Natural killer cell treated with Interleukin-12 subunit alpha and Interleukin-12 subunit beta and Interleukin-15 and Interleukin-18, amount 100 ng/mL, for 72 hours (primary cell): ENCODE measurements at places on chromosomes 7 and 10.

- peak overlapping the region; percentile 91 for H3K27ac ChIP-seq
- H3K4me1 ChIP-seq = peaks cover 88% of the 10 kb centered on the region
- no peaks in the 10 kb centered on the region for H3K27me3 ChIP-seq
- no peak for DNase-seq
Observed at GRCh38 chr7:158816995-158817394, 12.3 kb downstream of the ESYT2 start.

DNA sequence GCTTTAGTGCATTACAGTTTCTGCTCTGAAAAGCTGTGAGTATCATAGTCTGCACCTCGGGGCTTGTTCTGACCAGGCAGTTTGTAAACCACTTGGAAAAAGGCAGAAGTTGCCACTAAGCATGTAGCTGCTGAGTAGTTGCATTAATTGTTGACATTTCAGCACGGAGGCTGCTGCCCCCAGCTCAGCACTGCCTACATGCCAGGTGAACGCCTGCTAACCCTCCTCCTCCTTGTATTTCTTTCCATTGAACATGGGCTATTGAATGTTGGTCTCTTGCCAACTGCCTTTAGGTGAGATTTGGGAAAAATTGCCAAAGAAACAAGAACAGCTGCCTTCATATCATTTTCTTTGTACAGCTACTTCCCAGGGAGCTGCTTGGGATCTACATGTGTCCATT lies 164.2 kb downstream of the RAPGEF5 start:
- H3K27ac ChIP-seq = no peak overlapping the region
- no peaks in the 10 kb centered on the region for H3K36me3 ChIP-seq
- H3K27me3 ChIP-seq = peaks cover 2% of the 10 kb centered on the region
- H3K4me1 ChIP-seq = no peaks in the 10 kb centered on the region
- no peak for DNase-seq
- no peak overlapping the region for H3K4me3 ChIP-seq

- no peaks in the 10 kb centered on the region for H3K36me3 ChIP-seq
- no peak overlapping the region for H3K27ac ChIP-seq
- DNase-seq = no peak
- no peak overlapping the region for H3K4me3 ChIP-seq
- H3K27me3 ChIP-seq = peaks cover 7% of the 10 kb centered on the region
Observed at GRCh38 chr7:1513657-1514095, 9.5 kb upstream of the INTS1 start.

GRCh38 chr10:10831085-10831484 lies 186.6 kb upstream of the CELF2 start:
- H3K36me3 ChIP-seq = no peaks in the 10 kb centered on the region
- H3K27me3 ChIP-seq = peaks cover 30% of the 10 kb centered on the region
- no peaks in the 10 kb centered on the region for H3K4me1 ChIP-seq
- H3K4me3 ChIP-seq = no peak overlapping the region
- no peak overlapping the region for H3K27ac ChIP-seq

DNA sequence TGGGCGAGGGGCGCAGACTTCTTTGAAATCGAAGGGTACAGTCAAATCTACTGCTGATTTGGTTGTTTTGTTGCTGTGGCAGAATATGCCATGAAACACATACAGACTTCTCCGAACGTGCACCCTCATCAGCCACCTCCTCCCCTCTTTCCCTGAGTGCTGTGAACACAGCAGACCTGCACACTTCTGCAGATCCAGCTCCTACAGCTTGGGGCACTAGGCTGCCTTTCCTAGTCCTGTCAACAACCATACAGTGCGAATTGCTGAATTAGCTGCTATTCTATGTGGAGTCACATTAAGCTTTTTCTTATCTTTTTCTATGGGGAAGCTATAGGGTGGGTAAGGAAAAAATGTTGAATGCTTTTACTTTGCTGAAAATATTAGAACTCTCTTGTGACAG lies 57.5 kb downstream of the COL17A1 start:
- H3K27me3 ChIP-seq = no peaks in the 10 kb centered on the region
- peaks cover 2% of the 10 kb centered on the region for H3K4me1 ChIP-seq
- DNase-seq = no peak
- peaks cover 23% of the 10 kb centered on the region for H3K36me3 ChIP-seq
- no peak overlapping the region for H3K4me3 ChIP-seq

GRCh38 chr10:121369616-121370015 lies 228.6 kb downstream of the FGFR2 start:
- H3K27ac ChIP-seq = no peak overlapping the region
- no peak for DNase-seq
- H3K4me1 ChIP-seq = no peaks in the 10 kb centered on the region
- H3K36me3 ChIP-seq = no peaks in the 10 kb centered on the region
- peaks cover 8% of the 10 kb centered on the region for H3K27me3 ChIP-seq

DNA sequence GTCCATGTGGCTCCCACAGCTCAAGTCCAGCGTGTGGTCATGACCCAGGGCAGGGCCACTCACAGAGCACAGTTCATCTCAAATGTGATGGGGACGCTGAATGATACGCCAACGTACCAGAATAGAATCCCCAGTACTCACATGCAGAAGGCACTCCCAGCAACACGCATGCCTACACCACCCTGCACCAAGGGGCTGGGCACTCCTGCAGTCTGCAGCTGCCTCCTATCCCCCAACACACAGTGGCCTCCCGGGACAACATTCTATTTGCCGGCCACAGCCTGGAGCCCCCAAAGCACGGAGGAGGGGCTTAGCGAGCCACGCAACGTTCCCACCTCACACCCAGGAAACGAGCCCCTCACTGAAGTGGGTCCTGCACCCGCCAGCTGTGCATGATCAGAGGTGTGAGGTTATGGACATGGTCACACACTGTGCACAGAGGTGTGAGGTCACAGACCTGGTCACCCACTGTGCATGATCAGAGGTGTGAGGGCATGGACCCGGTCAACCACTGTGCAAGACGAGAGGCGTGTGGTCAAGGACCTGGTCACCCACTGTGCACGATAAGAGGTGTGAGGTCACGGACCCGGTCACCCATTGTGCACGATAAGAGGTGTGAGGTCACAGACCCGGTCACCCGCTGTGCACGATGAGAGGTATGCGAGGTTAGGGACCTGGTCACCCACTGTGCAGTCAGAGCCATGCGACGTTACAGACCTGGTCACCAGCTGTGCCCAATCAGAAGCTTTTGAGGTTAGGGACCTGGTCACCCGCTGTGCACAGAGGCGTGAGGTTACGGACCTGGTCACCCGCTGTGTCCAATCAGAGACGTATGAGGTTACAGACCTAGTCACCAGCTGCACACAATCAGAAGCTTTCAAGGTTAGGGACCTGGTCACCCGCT lies 182.8 kb downstream of the DIP2C start:
- peaks cover 35% of the 10 kb centered on the region for H3K27me3 ChIP-seq
- peaks cover 9% of the 10 kb centered on the region for H3K4me1 ChIP-seq
- H3K27ac ChIP-seq = no peak overlapping the region
- DNase-seq = no peak
- no peak overlapping the region for H3K4me3 ChIP-seq
- H3K36me3 ChIP-seq = no peaks in the 10 kb centered on the region
